NCI-H1694 treated with DMSO at 0.1 percent for 48 hours (cell line): ENCODE measurements at places on chromosomes 4 and X.

GRCh38 chr4:45518832-45519231 lies 605.0 kb downstream of the GABRG1 start:
- no peak for DNase-seq

- DNase-seq: no peak
Measured at GRCh38 chr4:101205916-101206315, 141.4 kb downstream of the PPP3CA start.

DNA sequence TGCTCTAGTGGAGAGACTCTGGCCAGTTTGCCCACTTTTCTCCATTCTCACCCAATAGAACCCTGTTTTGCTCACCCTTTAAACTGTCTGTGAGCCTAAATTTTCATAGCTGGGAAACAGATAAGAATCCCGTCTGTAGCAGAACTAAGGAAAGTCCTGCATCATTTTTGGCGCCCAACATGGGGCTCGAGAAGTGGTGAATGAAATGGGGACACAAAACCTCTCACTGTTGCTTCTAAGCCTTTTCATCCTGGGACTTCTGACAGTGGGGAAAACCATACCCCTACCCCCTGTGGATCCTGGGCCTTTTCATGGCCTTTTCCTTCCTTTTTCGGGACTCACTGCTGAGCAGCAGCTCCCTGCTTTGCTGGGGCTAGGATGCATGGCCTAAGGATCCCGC lies 189.9 kb downstream of the INPP4B start:
- no peak for DNase-seq

DNA sequence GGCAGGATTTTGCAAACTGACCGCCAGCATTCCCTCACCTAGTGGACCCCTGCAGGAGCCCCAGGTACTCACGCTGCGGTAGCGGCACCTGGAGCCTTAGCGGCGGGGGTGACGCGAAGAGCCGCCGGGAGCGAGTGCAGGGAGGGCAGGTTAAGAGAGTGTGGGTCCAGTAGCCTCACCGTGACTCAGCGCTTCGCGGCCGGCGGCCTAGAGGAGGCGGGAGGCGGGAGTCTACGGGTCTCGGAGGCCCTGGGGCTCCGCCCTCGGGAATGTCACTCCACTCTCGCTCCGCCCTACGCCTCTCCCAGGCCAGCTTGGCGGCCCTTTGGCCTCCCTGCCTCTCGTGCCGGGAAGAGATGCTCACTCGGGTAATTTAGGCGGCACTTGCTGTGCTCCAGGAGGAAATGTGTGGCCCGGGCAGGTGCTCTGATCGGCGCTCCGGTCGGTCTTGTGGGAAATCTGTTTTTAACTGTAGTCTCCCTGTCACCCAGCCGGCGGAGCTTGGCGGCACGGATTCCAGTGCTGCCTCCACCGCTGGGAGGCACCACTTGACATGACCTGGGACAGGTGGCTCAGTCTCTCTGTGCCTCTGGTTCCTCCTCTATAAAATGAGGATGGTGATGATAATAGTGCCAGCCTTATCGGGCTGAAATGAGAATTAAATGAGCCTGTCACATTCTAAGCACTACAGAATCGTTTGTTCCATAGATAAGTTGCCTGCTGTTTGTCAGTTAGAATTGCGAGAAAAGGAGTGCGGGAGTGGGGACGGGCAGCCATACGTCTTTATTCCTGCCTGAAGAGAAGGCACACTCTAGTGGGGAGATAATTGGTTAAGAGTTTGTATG lies at the start of gene PIR:
Gene PIR (minus strand): TSS at position 216 of the 845 bp plus-strand sequence. CDS start 2,076 bp downstream, outside the sequence.
- no peak for DNase-seq

DNA sequence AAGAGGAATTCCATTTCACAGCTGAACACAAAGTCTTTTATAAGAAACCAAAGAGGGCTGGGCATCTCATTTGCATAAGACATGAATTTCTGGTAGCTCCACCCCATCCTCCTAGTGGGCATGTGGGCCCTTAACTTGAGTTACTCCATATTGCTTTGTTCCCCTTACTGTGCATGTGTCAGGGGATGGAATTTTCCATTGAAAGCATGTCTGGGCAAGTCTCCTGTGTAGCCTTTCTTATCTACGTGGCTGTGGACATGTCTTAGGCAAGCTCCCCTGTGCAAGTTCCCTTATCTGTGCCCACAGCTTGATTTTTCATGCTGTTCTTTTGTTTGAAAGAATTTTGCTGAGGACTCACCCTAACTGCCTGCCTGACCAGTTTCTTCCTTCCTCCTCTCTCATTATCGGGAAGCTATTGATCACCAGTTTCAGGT lies 123.5 kb upstream of the JADE1 start:
- no peak for DNase-seq

DNA sequence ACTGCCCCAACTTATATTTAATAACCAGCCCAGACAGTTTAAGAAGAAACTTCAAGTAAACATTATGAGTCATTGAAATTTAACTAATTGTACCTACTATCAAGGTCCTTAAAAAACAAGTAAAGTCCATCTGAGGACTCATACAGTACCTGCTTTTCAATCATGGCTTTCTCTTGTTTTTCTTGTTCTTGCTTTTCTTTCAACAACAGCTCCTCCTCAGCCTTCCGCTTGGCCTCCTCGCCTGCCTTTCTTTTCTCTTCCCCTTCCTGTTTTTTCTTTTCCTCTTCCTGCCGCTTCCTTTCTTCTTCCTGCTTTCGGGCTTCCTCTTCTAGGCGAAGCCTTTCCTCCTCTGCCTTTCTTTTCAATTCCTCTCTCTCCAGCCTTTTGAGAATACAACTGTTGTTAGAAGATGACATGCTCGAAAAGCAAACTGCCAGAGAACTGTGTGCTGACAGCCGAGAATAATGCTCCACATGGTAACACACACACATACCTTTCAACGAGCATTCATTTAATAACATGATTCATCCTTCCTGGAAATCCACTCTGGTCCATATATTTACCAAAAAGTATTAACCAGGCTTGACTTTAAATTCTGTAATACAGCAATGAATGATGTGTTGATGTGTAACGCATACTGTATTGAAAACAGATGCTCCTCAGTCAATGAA lies 25.2 kb upstream of the BCLAF3 start:
- no peak for DNase-seq

GRCh38 chr4:139622901-139623381 lies 42.7 kb upstream of the MGST2 start:
- DNase-seq: no peak

- no peak for DNase-seq
Measured at GRCh38 chr4:1883583-1883982, 12.4 kb downstream of the NSD2 start.

DNA sequence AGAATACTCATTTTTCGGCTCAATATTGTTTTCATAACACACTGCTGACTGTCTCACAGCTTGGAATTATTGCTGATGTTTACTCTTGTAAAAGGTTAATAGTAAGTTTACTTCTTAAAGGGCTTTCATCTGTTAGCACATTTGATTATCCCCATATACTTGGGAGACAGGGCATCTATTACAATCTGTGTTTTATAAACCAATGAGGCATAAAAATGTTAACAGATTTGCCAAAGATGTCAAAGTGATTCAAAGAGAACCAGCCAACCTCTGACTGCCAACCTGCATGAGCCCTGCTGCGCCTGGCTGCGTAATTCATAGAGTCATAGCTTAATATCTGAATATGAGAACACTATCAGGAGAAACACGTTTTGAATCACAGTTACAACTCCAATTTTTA lies 665.6 kb downstream of the TRIML1 start:
- no peak for DNase-seq

- no peak for DNase-seq
Measured at GRCh38 chrX:1336948-1337779, 579 bp downstream of the IL3RA start.
